Upper lobe of left lung (tissue), 6 donors: ENCODE measurements at places on chromosomes 2 and 18. TPM values are rescaled to one million over a fixed set of nuclear protein-coding genes. Genes with fewer than 3 reads are reported as not detected.

- no peak for DNase-seq
These were observed 342.7 kb downstream of the TGIF1 start for GRCh38 chr18:3792711-3793110.

- DNase-seq, result no peak
These were observed 230.5 kb upstream of the SETBP1 start for GRCh38 chr18:44450226-44450625.

GRCh38 chr18:27042177-27042576, 142.9 kb downstream of the CHST9 start:
- DNase-seq, result no peak

DNA sequence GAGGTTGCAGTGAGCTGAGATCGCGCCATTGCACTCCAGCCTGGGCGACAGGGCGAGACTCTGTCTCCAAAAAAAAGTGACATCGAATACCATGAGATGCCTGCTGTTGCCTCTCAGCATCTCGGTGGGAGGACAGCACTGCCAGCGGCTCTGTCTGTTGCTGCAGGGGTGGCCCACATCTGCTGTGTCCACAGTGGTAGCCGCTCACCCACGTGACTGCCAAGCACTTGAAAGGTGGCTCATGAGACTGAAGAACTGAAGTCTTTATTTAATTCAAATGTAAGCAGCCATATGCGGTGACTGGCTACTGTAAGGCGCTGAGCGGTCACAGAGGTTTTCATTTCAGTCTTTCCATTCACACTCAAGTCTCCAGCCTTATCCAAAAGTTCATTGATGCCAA, 25.8 kb downstream of the IMPA2 start:
- no peak for DNase-seq

Gene POLR1B
- 17.3 TPM for total RNA-seq
